Dermis lymphatic vessel endothelial cell (primary cell): ENCODE measurements at places on chromosomes 4 and X. TPM values are rescaled to one million over a fixed set of nuclear protein-coding genes. Genes with fewer than 3 reads are reported as not detected.

TNMD gene
- not detected in 2 replicates for total RNA-seq

FAM13A gene
- 0.17 and 0.43 TPM in 2 replicates for total RNA-seq

SLC10A3 gene
- 9.0 and 12.9 TPM in 2 replicates for total RNA-seq

ITGB1BP2 gene
- 0.33 and 0.77 TPM in 2 replicates for total RNA-seq

TMEM35A gene
- total RNA-seq, result 0.60 and 0.65 TPM in 2 replicates
